Stimulated activated naive CD4-positive, alpha-beta T cell (primary cell): ENCODE measurements at places on chromosomes 2 and 18.
A peak's percentile ranks its signal among the peaks of the same experiment; 100 is the strongest.

- DNase-seq = no peak
Observed at GRCh38 chr18:56421647-56422046, 216.7 kb downstream of the TXNL1 start.

DNA sequence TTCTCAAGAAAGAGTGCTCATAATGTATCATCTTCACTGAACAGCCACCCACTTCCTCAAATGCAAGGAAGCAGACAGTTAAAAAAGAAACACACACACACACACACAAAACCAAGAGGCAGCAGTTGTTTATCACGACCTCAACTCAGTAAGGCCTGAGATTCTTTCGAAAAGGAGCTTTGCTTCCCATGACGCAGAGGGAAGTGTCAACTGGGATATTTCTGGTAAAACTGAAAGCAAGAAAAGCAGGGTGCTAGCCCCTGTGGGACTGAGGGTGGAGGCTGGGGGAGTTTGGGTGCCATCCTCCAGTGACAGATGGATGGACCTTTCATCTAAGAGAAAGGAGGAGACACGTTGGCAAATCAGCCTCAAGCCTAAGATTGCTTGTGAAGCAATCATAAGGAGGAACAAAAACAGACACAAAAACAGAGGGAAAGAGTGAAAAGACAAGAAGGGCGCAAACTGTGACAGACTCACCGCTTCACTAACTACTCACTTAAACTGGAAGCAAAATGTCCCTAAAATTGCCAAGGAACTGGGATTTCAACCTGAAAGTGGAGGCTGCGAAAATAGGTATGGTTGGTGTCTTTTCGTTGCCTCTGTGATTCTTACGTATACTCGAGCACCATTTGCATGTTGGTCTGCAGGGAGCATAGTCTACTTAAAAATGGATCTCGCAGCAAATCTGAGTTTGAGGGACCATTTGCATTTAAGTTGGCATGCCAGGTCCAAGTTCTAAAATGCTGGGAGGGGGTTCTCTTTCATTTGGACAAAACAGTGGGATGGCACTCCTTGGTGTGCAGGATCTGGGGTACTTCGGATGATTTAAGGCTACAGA, at the start of gene ARHGAP25:
Gene ARHGAP25, plus strand, starts transcription at position 124 of the 838 bp plus-strand sequence. Its CDS starts 389 bp downstream, at position 513.
- peak; percentile 54 for DNase-seq

DNA sequence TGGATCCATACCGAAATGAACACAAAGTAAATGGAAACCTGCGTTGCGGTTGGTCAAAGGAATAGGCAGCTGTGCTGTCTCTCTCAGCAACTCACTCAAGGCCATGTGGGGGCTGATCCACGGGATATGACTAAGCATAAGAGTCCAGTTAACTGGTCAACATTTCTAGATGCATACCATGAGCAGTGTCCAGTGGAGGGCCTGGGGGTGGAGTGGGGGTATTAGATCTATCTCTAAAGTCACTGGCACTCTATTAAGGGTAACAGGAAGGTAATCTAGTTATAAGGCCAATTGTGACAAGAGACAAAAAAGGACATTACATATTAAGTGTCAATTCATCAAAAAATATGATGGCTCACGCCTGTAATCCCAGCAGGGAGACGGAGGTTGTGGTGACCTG, 136.8 kb downstream of the TTC32 start:
- DNase-seq = no peak

- no peak for DNase-seq
Observed at GRCh38 chr18:5282770-5283169, 12.8 kb downstream of the ZBTB14 start.

GRCh38 chr18:41119031-41119430, 836.0 kb upstream of the PIK3C3 start:
- no peak for DNase-seq

DNA sequence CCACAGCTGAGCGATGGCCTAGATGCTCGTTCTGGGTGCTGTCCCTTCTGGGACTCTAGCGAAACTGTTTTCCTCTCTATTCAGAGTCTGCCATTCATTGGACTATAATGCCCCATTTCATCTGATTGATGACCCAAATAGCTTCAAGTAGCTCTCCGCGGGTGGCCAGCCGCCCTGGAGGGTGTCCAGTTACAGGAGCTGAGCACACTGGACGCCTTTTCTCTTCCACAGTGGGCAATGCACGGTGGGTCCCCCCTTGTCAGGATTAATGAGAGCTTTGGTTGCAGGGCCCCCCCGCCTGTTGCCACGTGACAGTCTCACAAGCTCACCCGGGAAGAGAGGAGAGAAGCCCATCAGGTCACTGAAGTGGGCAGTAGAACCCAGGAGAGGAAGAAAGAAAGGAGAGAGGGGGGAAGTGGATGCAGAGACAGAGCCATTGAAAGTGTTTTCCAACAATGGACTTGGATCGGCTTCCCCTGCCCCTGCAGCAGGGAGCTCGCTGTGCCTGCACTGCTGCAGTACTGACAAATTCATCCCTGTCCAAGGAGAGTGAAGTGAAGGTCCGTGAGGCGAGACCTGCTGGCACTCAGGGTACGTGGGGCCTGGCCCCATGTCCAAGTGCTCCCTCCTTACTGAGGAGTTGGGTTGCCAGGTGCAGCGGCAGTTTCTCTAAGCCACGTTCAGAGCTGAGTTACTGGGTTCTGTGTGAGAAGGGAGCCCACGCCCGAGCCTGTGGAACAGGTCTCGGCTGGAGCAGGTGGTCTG, 44.8 kb downstream of the DIPK1C start:
- DNase-seq = no peak

DNA sequence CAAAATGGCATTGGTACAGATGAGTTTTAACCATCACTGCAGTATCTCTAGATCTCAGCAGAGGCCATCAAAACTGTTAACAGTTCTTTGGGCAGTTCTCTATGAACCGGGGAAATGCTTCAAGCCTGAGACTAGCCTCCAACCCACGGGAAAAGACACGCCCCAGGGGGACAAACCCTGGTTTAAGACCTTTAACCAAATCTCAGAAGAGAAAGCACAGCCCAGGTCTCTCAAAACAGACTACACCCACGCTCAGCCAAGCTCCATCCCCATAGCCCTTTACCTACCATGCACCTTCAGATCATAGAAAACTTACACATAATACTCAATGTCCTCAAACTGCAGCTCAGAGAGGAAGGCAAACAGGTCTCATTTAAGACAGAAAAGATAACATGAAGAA, 78.3 kb downstream of the TMEM163 start:
- DNase-seq = no peak

GRCh38 chr2:156464106-156464505, 27.9 kb downstream of the GPD2 start:
- no peak for DNase-seq

- DNase-seq = no peak
Observed at GRCh38 chr2:180040146-180040925, 33.2 kb upstream of the CWC22 start.

DNA sequence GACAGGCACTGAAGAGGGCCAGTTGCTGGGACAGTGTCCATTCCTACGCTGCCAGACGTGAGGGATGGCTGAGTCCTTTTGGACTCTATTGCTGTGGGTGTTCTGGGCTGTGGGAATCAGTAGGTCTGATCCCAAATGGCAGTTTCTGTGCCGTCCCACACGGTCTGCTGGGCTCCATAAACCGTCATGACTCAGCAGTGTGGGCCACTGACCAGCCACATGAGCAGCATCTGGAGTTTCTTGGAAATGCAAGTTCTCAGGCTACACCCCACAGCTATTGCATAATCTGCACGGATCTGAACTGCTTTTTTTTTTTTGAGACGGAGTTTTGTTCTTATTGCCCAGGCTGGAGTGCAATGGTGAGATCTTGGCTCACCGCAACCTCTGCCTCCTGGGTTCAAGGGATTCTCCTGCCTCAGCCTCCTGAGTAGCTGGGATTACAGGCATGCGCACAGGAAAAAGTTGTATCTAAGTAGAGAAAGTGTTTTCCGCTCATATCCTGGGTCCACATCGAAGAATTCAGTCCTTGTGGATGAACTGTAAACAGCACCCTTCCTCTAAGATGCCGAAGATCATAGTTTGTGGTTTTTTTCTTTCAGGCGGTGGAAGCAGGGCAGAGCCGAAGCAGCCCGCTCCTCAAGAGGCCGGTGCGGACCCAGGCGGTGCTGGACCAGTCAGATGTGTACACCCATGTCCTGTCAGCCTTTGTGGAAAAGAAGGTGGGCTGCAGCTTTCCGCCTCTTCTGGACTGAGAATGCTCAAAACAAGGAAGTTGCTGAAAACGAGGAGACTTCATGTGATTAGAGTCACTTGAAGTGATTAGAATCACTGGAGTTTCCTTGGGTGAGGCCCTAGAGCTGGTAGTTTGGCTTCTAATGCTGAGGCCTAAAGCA, 25.5 kb downstream of the RMC1 start:
- no peak for DNase-seq

DNA sequence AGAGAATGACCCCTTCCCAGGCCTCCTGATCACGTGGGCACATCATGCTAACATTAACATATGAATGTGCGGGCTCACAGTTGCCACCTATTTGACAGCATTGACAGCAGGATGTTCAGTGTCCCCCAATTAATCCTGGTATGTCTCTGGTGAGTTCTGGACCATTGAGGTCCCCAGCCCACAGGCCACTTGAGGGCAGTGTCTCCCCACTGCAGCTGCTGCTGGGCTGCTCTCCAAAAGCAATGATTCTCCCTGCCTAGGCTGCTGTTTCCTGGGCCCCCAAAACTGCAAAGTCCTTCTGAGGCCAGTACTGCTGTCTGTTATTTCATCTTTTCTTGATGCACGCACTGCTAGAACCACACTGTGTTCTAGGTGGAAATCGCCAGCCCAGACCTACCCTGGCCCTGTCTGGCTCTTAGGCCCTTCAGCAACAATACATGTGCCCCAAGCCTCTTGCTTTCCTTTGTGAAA, 52.7 kb upstream of the MAPK4 start:
- no peak for DNase-seq

DNA sequence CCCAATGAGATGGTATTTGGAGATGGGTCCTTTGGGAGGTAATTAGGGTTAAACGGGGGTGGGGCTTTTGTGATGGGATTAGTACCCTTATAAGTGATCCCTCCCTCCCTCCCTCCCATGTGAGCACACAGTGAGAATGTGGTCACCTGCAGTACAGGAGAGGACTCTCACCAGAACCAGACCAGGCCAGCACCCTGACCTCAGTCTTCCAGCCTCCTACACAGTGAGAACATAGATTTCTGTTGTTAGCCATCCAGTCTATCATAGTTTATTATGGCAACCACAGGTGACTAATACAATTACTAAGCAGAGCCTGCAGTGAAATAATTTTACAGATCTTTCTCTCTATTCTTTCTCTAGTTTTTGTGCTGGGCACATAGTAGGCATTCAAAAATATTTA, 137.7 kb upstream of the PKDCC start:
- DNase-seq = no peak

- DNase-seq = no peak
Observed at GRCh38 chr2:220127311-220127710, 499.9 kb downstream of the SLC4A3 start.

GRCh38 chr2:23478933-23479683, 94.1 kb downstream of the KLHL29 start:
- DNase-seq = no peak

DNA sequence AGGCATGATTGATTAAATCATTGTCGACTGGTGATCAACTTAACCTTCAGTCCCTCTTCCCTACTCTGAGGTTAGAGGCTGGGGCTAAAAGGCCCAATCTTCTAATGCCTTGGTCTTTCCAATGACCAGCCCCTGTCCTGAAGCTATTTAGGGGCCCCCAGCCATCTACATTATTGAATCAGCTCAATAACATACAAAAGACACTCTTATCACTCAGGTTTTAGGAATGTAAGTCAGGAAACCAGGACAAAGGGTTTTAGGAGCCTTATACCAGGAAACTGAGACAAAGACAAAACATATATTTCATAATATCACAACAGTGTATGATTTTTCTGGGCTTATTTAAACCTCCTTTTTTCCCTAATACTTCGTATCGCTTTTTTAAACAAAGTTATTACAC, 198.6 kb downstream of the RNF152 start:
- DNase-seq = no peak

DNA sequence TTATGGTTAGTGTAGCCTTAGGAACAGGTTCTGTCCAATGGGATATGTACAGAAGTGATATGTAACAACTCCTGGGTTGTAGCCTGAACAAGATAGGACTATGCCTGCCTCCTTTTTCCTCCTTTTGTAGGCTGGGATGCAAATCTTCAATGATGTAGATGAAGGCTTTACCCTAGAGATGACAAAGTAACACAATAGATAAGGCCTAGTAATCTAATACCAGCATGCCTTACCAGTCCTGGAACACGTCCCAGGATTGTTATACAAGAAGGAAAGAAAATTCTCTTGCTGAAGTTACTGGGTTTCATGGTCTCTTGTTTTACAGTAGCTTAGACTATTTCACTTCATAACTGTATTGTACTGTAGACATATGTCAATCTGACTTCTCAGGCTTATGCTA, 192.1 kb downstream of the OTX1 start:
- DNase-seq = no peak

DNA sequence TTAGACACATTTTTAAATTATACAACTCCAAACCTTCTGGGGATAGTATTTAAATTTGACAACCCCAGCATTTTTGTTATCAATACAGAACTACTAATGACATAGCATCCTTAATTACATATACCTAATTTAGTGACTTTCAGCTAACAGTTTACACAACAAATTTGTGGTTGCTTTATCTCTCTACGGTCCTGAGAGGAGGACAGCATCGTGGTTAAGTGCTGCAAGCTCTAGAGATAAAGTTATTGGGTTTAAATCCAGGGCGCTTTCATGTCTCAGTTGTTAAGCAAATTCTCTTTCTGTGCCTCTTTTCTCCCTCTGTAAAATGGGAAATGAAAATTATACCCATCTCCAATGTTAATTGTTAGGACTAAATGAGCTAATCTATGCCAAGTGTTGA, 129.3 kb downstream of the METTL4 start:
- DNase-seq = no peak

GRCh38 chr2:118006326-118006725, 7.5 kb downstream of the CCDC93 start:
- no peak for DNase-seq

- DNase-seq = no peak
Observed at GRCh38 chr2:229273723-229274338, 2.7 kb upstream of the PID1 start.

GRCh38 chr18:65547046-65547445, 203.8 kb upstream of the CDH7 start:
- DNase-seq = no peak

GRCh38 chr2:135132314-135132713, 80.2 kb downstream of the RAB3GAP1 start:
- DNase-seq = no peak

GRCh38 chr2:224999754-225000153, 42.5 kb downstream of the DOCK10 start:
- DNase-seq = no peak
